ENCODE measurements at places on chromosomes 6 and 20. TPM values are rescaled to one million over a fixed set of nuclear protein-coding genes. Genes with fewer than 3 reads are reported as not detected.

The TMEM200A gene
- 0.10 TPM for total RNA-seq

DNA sequence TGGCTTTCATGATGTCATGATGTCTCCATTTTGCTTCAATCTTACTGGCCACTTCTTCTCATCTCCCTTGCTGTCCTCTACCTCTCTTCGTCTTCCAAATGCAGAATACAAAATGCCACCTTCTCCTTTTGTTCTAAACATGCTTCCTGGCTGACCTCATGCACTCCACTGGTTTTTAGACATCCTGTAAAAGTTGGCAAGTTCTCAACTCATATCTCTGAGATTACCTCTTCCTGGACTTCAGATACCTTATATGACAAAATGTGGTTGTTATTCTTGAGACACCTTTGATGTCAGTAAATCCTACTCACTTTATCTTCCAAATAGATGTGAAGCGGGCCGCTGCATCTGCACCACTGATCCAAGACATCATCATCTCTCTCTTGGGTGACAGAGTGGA, 212.7 kb upstream of the FOXA2 start:
- DNase-seq, result no peak

DNA sequence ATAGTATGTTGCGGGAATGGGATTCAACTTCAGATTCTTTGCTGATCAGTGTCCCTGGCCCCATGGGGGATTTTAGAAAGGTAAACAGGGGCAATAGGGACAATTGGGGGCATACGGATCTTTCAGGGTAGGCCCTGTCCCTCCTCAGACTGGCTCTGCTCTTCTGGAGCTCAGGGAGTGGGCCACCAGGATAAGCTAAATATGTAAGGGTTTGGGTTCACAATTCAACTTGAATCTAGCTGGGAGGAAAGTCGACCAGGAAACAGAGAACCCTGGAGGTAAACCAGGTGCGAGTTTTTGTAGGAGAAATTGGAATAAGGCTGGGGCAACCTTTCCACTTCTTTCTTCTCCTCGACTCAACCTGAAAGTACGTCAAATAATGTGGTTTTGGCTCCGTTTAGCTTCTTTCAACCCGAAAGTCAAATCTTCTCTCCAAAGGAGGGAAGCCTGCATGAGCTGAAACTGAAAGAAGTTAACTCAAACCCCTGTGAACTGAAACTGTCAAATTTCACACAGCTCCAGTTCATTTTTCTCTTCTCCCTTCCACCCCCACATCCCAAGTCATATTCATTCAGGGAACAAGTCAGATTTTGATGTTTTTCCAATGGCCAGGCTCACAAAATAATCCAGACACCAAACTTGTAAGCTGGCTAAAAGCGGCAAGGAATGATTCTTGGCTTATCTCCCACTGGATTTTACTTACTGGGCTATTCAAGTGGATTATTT, 278.2 kb downstream of the CLIC5 start:
- DNase-seq, result no peak

GRCh38 chr6:108164815-108165706, 761 bp upstream of the NR2E1 start:
- DNase-seq, result no peak

- no peak for DNase-seq
Observed at GRCh38 chr6:148852688-148853087, 105.9 kb downstream of the UST start.

The RAET1L gene
- not detected for total RNA-seq

GRCh38 chr6:23419046-23419445, 707.0 kb upstream of the NRSN1 start:
- DNase-seq, result no peak

DNA sequence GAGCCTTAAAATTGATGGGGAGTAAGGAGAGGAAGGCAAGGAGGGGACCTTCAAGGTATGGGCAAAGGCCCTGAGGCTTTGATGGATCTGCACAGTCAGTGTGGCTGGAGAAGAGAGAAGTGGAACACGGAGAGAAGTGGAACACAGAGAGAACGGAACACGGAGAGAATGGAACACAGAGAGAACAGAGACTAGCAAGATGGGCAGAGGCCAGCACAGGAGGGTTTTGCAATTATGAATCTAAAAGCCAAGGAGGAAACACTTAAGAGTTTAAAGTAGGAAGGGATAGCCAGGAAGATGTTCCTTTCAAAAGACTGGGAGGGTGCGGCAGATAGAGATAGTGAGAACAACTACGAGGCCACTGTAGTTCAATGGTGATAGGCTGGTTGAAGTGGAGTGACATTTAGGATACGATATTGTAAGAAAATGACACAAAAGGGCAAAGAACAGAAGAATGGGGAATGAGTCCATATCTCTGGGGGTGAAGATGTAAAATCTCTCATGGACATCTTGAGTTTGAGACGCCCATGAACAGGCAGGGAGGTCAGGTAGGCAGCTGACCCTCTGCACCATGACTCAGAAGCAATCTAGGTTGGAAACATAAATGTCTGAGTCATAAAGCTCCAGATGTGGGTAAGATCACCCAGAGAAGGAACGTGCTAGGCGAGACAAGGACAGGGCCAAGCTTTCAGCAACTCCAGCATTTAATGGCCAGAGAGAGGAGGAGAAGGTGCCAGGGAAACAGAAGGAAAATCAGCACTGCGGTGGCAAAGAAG, 25.4 kb downstream of the ZMYND8 start:
- no peak for DNase-seq

DNA sequence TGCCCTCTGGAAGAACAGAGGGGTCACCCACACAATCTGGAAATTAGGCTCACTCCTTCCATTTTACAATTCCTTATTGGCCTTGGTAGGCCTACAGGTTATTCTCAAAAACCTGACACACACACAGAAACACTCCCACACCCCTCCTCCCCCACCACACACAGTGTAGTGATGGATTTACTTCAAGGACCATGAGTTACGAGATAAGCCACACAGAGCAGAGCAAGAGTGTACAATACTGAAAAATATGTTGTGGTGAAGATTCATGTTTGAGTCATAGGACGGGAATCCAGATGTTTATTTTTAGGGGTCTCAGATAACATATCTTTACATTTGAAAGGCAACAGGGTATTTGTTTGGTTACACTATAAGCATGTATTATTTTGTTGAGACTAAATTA, 291.9 kb downstream of the PLCB1 start:
- DNase-seq, result no peak

DNA sequence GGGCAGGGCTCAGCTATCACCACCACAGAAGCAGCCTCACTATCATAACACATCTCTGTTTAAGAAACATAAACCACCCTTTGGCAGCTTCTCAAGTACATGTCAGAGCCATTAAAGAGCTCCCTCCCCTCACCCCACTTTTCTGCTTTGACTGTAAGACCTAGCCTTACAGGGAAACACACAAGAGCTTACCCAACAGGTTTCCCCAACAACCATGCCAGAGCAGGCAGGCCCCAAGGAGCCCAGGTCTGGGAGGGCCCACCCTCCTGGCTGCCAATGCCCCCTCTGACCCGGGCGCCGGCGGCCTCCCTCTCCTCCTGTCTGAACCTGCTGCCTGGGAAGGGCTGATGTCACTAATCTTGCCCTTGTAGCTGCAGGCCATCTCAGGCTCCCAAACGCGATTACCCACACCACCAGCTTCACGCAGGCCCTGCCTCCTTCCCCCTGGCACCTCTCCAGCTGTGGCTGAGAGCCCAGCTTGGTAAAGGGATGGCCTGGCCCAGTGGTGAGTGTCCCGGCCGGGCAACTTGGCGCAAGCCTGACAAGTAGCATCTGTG, 402.0 kb downstream of the MAFB start:
- DNase-seq, result peak; percentile 50

The TCP11 gene
- not detected for total RNA-seq

- no peak for DNase-seq
Observed at GRCh38 chr6:38467566-38467965, 172.2 kb downstream of the BTBD9 start.

DNA sequence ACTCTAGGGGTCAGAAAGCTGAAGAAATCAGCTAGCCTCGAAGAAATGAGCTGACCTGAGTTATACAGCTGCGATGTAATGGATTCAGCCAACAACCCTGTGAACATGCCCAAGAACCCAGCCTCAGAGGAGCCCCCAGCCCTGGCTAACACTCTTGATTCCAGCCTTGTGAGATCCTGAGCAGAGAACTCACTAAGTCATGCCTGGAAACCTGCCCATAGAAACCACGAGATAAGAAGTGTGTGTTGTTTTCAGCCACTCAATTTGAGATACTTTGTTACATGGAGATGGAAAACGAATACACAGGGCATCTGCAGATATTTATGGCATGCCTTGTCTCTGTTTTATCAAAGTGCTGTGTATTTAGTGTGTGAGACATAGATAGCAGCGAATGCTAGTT, 265.2 kb downstream of the QKI start:
- DNase-seq, result no peak

The SIRPA gene
- 35.9 TPM for total RNA-seq

The FRMD1 gene
- total RNA-seq, result 0.10 TPM

DNA sequence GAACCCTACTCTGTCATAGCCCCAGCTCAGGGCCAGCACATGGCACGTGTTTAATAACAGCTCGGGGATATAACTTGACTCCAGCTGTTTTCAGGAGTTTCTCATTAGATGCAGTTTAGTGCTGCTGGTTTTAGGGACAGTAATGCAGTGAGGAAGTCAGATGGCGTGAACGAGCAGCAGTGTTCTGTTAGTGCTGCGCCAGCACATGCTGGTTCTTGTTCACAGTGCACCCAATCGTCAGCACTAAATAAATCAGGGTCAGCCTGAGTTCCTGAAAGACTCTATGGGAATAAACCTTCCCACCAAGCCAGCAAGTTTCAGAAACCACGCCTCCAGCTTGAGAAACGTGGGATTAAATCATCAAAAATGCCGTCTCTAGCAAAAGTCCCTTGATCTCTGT, 235.9 kb upstream of the SUPT3H start:
- no peak for DNase-seq

DNA sequence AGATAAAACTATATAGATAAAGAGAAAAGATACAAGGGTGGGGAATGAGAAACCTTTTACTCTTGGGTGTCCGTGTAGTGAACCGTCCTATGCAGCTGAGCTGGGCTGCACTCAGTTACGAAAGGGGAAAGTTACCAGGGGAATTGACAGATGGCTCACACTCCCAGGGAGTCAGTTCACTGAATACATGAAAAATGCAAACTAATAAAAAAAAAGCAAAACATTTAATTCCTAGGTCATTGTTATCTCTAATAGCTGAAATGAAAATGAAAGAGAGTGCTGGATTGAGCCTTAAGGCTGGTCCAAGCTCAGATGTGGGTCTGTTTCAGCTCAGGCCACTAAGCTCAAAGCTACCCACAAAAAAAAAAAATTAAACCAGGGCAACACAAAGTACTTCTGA, 138.0 kb downstream of the THBS2 start:
- DNase-seq, result no peak

GRCh38 chr20:38726804-38727606, 2.7 kb downstream of the SLC32A1 start:
- no peak for DNase-seq

DNA sequence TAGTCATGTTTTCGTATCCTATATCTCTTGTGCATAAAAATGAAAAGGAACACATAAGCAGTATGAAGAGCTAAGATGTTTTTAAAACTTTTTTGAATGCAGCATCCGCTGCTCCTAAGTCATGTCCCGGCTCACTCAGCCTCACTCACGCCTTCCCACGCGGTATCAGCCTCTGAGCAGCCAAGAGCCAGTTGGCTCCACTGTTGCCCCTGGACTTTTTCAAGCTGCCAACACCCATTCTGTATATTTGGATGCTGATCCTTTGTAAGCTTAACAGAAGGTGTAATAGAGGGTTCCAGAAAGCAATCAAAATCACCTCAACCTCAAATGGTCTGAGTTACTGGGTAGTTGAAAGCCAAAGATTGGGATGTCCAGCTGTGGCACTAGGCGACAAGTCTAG, 139.3 kb downstream of the TTLL2 start:
- DNase-seq, result no peak

The RBM24 gene
- total RNA-seq, result 0.05 TPM

DNA sequence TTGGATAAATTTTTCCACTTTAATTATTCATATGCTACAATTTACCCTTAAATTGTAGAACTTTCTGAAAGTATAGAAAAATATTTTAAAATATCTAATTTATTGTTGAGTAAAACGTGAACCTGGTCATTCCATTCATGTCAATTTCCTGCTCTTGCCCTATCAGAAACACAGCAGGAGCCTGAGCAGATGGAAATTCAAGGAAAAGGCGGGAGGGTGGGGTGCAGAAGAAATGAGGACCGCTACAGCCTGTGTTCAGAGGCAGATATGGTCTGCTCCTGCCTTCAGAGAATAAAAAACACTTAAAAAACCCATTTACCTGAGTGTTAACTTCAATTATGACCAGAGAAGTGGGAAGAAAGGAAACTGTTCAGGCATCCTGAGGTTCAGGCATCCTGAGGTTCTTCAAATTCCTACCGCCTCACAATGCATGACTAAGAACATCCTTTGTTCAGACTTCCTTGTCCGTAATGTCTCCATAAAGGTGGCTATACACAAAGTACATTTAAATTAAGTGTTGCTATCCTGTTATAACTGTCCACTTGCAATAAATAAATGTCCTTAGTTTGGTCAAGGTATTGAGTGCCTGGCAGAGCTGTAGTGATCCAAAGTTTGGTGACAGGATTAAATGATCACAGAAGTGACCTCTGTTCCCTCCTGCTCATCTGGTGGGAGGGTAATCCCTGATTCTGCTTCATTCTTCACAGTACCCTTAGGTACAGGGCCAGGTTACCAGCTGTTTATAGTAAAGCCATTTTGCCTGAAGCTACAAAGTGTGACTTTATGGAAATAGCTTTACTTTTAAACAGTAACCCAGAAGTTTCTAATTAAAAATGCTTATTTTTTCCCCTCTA, 109.1 kb downstream of the MAN1A1 start:
- no peak for DNase-seq

DNA sequence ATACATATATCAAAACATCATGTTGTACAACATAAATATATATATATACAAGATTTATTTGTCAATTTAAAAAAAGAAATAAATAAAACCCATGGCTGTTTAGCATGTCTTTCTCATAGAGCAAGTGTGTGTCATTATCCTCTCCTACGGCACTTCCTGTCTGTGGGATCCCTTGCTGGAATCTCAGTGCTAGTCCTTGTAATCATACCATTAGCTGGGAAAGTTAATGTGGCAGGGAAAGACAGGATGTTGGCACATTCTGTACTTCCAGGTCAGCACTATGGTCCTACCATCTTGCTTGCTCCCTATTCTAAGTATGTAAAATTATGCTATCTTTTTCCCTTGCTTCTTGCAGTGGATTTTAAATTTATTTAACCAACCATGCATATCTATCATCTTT, 9.5 kb upstream of the SLC17A3 start:
- DNase-seq, result no peak

DNA sequence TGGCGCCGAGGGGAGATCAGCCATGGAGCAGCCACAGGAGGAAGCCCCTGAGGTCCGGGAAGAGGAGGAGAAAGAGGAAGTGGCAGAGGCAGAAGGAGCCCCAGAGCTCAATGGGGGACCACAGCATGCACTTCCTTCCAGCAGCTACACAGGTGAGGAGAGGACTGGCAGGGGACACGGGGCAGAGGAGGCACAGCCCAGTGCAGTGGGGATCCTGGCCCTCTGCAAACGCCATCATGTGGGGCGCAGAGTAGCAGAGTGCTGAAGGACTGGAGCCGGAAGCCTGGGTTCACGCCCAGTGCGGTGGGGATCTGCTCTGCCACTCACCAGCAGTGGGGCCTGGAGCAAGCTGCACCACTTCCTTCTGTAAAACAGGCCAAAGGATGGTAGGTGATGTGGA, 41.1 kb upstream of the FANCE start:
- no peak for DNase-seq

GRCh38 chr6:144083172-144083571, 12.2 kb downstream of the SF3B5 start:
- DNase-seq, result no peak

Data from left lobe of liver (tissue), 2 donors.